ENCODE measurements at places on chromosomes 6 and 20.

DNA sequence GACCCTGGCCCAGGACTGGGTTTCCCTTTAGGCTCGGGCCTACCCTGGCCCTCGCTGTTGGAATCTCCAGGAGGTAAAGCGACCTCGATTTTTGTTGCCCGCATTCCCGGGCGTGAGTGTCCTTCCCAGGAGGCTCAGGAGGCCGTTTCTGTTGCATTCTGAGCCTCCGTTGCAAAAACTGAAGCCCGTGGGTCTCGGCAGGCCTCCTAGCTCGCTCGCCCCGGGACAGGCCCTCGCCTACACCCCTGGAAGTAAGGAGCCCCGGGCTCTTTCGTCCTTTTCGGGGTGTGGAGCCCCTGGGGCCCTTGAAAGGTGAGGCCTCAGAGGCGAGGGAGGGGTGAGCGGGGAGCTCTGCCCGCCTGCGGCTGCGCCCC, 2.3 kb downstream of the NR2E1 start:
- DNase-seq = no peak

GRCh38 chr6:4359108-4359730, 223.8 kb upstream of the ECI2 start:
- DNase-seq = no peak

DNA sequence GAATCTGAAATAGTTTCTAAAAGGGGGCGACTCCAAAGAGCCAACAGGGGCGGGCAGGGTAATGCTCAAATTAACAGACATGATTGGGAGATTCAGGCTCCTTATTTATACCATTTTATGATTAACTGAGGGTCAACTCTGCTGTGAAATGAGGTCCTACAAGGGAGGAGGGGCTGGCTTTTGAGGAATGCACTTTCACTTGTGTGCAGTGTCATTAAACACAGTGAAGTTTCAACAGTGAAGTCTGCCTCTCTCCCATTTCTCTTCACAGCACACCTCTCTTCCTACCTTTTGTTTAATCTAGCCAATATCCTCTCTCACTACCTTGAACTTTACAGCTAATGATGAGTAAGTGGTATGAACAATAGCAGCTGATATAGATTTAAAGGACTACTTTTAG, 557.3 kb upstream of the CITED2 start:
- no peak for DNase-seq

DNA sequence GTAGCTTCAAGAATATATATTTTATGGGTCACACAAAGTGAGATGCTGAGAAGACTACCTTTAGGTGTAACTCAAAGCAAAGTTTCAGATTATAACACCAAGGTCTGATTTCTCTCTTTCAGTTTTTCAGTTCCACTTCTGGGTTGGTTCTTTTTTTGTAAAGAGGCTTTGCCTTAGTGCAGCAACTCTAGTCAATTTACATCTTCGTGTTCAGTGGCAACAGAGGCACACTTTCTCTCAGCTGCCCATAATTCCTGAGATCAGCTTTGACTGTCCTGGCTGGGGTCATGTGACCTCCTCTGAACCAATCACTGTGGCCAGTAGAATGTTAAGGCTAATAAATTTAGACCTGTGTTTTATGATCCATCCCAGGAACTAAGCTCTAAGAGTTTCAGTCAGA, 120.2 kb downstream of the TINAG start:
- DNase-seq = no peak

DNA sequence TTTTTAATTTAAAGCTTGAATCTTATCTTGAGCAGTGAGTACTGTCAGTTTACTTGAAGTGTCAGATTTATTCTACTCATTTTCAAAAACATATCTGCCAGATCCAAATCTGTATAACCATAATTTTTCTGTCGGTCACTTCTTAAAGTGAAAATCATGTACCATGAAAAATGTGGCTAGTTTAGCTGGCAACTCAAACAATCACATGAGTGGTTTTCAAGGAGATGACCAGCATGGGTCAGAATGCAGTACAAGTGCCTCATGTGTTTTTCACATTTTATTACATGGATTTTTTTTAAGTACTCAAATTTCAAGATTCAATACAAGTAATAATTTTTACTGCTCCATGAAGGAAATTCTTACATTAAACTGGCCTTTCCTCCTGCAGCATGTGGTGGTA, 11.0 kb upstream of the SAMD5 start:
- no peak for DNase-seq

All from fibroblast of skin of scalp (primary cell).